ENCODE measurements at places on chromosomes 11 and 22.

DNA sequence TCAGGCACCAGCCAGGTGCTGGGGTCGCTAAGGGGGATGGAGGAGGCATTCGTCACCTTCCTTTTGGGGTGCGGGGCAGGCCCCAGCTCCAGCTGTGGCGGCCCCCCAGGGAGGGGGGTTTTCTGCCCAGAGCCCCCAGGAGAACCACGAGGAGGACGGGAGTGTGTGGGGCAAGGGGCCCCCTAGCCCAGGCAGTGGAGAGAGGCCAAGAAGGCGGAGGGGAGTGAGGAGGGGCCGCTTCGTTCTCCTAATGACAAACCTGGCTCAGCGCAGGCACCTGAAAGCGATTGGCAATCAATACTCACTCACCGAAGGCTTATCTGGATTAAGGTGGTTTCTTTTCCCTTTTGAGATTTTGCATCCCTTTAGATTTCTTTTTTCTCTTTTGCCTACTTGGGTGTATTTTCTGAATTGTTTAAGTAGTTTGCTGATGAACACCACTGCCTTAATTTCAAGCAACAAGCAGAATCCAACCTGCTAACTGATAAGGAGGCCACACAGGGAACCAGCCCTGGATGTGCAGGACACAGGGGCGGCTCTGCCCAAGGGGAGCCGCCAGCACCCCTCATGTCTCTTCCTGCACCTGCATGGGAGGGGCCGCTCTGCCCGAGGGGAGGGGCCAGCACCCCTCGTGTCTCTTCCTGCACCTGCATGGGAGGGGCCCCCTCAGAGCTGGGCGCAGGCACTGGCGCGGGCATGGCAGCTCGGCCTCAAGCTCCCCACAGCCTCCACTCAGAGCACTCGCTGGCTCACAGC is 122.3 kb downstream of the BRD1 start:
- no peak for DNase-seq

GRCh38 chr11:55497068-55497467 is 57.2 kb upstream of the OR4C15 start:
- DNase-seq: no peak

DNA sequence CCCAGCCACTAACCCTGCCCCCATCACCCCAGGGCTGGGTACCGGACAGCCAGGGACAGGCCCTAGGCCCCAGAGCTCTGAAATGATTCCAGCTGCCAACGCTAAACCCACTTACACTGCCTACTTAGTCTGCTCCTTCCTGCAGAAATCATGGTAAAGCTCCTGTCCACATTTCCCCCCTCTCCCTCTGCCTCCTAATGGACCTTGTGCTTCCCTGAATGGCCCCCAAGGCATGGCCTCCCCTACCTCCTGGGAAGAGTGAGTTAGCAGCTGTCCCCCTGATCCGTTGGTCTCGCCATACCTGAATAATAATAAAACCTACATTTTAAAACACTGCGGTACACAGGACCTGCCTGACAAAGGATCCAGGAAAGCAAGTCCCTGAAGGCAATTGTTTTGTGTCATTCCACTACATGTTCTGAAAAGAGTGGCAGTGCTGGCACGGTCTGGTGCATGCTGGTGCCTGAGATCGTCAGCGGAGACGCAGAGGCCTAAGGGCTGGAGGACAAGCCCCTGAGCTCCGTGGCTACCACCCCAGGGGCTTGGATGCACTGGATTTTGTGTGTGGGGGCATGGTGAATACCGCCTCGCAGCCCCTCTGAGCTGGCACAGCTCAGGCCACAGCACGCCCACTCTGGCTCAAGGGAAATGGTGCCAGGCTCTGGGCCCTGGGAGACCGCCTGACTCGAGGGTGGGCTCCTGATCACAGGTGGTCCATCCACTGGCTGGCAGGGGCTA is 186.3 kb downstream of the CTTN start:
- no peak for DNase-seq

GRCh38 chr11:10511181-10511621 is 29.8 kb downstream of the RNF141 start:
- no peak for DNase-seq

DNA sequence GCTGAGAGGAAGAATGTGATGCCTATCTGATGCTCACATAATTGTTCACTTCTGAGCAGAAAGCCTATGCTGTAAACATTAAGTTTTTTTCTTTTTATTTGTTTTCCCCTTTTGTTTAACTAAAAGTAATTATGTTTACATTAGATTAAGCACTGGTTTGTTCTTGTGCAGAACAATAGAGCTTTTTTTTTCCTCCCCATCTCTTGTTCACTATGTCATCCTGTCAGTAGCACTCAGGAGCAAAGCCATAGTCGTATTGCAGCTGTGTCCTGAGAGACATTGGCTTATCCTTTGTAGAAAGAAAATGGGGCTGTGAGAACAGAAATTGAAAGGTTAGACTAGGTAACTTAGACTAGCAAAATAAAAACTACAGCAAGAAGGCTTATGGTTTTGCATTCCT is 301.8 kb upstream of the RAG2 start:
- no peak for DNase-seq

DNA sequence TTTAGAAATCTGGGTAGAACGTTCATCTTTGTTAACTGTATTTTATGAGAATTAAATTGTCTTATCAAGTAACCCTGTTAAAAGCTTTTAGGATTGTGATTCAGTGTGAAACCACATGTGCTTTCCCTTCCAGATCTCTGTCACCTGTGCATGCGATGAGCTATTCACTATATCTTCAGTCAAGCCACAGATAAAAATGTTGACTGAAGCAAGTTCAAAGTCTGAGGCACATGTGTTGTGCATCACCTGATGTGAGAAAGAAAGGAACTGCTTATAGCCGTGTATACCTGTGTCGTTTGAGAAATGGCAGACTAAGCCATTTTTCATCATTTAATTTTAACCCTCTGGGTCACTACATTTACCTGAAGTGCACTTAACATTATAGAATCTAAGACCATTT is 1088.9 kb upstream of the TENM4 start:
- DNase-seq: no peak

DNA sequence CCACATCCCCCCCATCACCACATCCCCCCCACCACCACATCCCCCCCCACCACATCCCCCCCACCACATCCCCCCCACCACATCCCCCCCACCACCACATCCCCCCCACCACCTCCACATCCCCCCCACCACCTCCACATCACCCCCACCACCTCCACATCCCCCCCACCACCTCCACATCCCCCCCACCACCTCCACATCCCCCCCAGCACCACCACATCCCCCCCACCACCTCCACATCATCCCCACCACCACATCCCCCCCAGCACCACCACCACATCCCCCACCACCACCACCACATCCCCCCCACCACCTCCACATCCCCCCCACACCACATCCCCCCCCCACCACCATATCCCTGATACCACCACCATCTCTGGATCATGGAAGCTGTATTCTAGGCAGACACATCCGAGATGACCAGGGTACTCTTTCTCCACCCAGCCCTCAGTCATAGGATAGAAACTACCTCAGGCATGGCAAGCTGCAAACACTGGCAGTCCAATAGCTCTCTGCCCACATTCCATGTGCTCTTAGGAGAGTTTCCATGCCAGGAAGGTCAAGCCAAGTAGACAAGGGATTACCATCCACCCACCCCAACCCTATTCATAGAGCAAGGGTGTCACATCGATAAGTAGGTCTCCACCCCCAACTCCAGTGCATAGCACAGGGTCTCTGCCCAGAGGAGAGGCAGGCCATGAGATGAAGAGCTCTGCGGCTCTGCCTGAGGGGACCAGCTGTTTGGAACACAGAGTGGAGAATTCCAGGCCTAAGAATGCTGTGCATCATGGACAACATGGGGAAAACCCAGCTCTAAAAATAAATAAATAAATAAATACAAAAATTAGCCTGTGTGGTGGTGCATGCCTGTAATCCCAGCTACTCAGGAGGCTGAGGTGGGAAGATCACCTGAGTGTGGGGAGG is 33.0 kb upstream of the TEAD1 start:
- no peak for DNase-seq

Measured in activated CD8-positive, alpha-beta T cell treated with anti-CD3 and anti-CD28 coated beads, Interleukin-2, amount 10 ng/mL, durations not matched to agents 7 days and 5 days (primary cell).